ENCODE measurements at places on chromosomes 4 and X. TPM values are rescaled to one million over a fixed set of nuclear protein-coding genes. Genes with fewer than 3 reads are reported as not detected.

ARSJ gene
- total RNA-seq: 40.2 TPM

IQSEC2 gene
- 12.9 TPM for total RNA-seq

GNRHR gene
- not detected for total RNA-seq

TAF7L gene
- total RNA-seq: under 0.01 TPM

FAM184B gene
- total RNA-seq: not detected

Measured in mesangial cell (primary cell).